Dermis blood vessel endothelial cell (primary cell): ENCODE measurements at places on chromosomes 1 and 21.
A peak's percentile ranks its signal among the peaks of the same experiment; 100 is the strongest.

GRCh38 chr1:205531191-205532025, 26.9 kb downstream of the CDK18 start:
- no peak for DNase-seq

DNA sequence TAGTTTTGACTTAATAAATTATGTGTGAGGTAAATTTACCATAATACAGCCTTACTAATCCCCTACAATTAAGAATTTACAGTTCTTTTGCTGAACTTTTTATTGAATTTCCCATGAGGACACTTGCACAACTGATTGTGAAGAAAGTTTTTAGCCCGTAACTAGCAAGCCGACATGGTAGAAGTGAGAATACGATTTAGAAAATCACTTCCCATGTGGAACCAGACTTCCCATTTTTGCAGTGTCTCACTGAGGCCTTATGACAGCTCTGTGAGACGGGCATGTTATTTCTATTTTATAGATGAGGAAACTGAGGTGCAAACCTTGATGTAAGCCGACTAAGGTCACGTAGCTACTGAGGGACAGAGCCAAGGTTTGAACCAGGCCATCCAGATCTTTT, 32.5 kb upstream of the LMO4 start:
- DNase-seq: no peak

DNA sequence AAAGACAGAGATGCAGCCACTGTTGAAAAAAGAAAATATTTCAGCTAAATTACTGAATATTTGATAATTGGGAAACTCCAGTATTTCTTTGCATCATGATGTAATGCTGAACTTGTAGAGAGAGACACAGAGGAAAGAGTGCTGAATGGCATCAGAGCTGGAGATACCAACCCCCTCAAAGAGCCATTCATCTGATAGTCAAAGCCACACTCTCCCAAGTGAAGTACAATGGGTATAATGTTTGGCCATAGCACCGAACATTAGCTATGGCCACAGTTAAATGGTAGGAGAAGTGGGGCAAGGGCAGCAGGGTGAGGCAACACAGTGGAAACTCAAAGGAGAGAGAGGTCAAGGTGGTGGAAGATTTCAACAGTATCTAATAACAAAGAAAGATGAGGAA, 107.5 kb upstream of the TNFSF4 start:
- no peak for DNase-seq

GRCh38 chr21:30194701-30195299, 21.1 kb downstream of the CLDN8 start:
- no peak for DNase-seq

- peak; percentile 61 for DNase-seq
Observed at GRCh38 chr21:32463367-32463766, 50.9 kb downstream of the EVA1C start.

- DNase-seq: no peak
Observed at GRCh38 chr1:199404976-199405375, 622.5 kb upstream of the NR5A2 start.

GRCh38 chr1:110914676-110915075, 41.7 kb downstream of the CD53 start:
- DNase-seq: no peak

DNA sequence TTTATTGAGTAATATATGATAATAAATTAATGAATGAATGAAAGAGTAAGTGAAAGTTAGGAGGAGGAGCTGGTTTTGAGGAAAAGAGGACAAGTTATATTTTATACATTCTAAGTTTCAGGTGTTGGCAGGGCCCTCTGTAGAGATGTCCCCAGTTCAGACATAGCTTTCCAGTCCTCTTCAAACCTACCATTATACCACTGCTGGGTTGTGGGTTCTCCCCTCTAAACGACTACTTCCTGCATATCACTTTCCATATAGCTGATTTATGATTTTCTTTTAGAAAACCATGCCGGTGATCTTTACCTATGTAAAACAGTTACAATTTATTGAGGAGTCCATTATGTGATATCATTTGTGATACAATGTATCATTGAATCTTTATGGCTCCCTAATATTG, 116.9 kb downstream of the RUNX1 start:
- no peak for DNase-seq

- no peak for DNase-seq
Observed at GRCh38 chr1:17755120-17755519, at the start of gene ACTL8. Gene ACTL8, plus strand, starts transcription at chr1:17755333. Its CDS starts 67,676 bp downstream, at chr1:17823009.
